Sigmoid colon (tissue), 7 donors: ENCODE measurements at places on chromosomes 1 and 21. TPM values are rescaled to one million over a fixed set of nuclear protein-coding genes. Genes with fewer than 3 reads are reported as not detected.
A peak's percentile ranks its signal among the peaks of the same experiment; 100 is the strongest.

Gene AKR7A3
- 0.71 TPM for total RNA-seq

Gene CRABP2
- total RNA-seq = 7.8 TPM

Gene MPZ
- 5.5 TPM for total RNA-seq

DNA sequence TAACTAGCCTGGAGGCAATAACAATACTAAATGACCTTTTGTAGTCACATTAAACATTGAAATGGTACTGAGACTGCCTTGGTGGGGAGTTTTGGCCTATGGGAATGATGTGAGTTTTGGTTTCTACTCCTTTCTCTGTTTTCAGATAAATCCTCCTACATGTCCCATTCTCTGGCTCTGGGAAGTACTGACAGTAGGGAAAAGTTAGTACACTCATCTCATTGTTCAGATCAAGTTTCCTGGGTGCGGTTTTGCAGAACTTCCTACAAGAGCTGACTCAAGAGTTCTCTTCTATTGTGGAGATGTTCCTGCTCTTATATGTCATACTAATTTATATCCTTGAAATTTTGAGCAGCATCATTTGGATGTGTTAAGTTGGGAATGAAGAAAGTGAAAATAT is 74.2 kb upstream of the MACF1 start:
- DNase-seq = no peak

GRCh38 chr1:8598060-8598724 is 219.2 kb downstream of the RERE start:
- DNase-seq = peak; percentile 75

- peak; percentile 66 for DNase-seq
Observed at GRCh38 chr1:220999872-221000863, 120.9 kb downstream of the HLX start.

DNA sequence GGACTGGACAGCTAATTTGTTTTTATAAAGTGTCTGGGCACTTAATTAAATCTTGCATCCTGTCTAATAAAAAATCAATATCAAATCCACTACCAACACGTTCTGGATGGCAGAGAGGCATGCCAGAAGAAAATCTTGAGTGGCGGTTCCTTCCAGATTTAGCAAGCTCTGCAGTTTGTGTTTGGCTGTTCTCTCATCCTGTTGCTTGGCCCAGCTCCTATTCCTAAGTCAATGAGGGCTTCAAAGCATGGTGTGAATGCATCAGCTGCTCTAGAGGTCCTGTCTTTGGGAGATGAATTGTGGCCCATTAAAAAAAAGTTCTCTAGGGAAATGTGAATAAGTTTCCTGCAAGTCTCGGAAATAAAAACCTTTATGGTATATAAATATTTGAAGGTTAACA is 90.3 kb downstream of the DISC1 start:
- no peak for DNase-seq

DNA sequence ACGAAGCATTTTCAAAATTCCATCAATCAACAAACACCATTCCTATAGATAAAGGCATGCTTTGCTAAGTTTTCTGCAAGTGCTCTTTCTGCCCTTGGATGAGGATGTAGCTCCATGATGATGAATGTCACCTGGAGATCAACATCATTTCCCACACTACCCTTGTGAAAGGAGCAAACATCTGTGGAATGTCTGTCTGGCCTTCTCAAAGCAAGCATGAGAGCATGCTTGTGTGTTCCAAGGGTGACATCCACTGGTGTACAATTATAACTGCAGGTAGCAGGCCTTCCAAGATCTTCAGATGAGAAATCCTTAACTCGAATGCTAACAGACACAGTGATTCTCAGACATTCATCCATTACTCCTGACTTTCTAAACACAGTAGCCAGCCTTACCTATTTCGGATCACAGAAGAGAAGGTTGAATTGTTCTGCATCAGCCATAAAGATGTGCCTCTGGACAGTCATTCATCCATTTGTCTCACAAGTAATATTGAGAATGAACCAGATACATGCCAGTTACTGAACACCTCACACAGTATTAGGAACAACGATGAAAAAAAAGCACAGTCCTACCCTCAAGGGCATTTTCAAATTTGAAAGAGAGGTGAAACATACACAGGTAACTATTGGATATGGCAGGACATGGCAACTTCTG is 162.4 kb downstream of the TPR start:
- peak; percentile 69 for DNase-seq

DNA sequence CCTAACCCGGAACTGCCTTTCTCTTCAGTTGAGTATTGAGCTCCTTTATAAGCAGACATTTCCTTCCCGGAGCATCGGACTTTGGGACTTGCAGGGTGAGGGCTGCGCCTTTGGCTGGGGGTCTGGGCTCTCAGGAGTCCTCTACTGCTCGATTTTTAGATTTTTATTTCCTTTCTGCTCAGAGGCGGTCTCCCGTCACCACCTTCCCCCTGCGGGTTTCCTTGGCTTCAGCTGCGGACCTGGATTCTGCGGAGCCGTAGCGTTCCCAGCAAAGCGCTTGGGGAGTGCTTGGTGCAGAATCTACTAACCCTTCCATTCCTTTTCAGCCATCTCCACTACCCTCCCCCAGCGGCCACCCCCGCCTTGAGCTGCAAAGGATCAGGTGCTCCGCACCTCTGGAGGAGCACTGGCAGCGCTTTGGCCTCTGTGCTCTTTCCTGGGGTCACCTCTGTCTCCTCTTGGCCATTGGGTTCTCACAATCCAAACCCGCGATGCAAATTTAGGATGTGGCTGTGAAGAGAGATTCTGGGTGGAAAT is 3.7 kb downstream of the OLIG2 start:
- DNase-seq = peak; percentile 40

- DNase-seq = peak; percentile 97
Observed at GRCh38 chr1:8889925-8890785, 11.7 kb upstream of the ENO1 start.

DNA sequence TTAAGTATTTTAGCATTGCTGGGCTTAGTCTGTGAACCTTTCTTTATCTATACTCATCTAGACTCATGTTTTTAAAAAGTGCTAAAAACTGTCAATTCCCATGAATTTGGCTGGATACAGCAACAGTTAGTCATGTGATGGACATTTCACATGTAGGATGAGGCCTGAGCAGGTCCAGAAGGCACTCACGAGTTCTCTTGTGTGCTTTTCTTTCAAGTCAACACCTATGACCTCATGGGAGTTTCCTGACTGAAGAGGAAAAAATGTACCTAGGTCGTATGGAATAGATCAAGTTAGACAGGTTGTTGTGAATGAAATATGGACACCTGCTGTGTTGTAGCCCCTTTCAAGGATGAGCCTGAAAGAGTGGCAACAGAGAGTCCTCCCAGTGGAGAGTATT is 394.2 kb downstream of the DUSP10 start:
- DNase-seq = no peak

DNA sequence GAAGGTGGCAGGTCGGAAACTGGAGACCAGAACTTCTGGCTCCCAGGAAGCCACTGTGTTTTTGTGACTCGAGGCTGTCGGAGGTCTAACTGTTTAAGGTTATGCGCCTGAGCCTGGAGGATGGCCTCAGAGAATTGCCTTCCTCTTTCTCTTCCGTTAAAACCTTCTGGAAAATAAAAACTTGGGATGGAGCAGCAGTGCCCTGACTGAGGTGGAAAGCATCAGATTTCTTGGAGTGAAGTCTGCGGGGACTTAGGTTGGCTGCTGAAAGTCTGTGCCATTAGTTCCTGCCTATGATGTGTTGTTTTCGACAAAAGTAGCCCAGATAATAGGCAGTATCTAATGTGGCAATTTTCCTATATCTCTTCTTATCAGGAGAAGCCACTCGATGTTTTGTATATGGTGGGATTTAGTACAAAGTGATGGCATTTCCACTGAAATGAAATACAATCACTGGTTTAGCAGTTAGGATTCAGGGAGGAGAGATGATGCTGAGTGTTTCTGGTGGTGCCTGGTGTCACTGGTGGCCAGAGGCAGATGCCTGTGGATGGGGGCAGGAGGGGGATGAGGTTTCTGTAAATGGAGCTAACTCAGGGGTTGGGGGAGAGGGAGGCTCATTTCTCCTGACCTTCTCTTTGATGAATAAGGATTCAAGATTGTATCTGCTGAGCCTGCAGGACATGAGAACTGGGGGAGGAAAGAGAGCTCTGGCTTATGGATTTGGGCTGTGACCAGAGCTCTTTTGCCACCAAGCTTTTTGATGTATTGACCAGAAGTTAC is 150.8 kb downstream of the CAMTA1 start:
- no peak for DNase-seq

DNA sequence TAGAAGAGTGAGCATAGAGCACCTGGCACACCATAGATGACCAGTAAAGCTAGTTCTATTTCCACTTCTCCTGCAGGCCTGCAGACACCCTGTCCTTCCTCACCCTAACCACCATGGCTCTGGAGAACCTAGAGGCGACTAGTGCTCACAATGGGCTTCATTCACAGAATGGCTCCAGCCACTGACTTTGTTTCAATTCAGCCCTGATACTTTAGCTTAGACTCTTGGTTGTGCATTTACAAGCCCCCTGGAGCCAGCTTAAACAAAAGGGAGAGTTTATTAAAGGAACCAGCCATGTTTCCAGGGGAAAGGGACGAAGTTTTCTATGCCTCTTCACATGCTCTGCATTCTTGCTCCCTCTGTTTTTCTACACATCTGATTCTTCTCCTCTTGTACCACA is 123.7 kb downstream of the NAV1 start:
- DNase-seq = no peak

DNA sequence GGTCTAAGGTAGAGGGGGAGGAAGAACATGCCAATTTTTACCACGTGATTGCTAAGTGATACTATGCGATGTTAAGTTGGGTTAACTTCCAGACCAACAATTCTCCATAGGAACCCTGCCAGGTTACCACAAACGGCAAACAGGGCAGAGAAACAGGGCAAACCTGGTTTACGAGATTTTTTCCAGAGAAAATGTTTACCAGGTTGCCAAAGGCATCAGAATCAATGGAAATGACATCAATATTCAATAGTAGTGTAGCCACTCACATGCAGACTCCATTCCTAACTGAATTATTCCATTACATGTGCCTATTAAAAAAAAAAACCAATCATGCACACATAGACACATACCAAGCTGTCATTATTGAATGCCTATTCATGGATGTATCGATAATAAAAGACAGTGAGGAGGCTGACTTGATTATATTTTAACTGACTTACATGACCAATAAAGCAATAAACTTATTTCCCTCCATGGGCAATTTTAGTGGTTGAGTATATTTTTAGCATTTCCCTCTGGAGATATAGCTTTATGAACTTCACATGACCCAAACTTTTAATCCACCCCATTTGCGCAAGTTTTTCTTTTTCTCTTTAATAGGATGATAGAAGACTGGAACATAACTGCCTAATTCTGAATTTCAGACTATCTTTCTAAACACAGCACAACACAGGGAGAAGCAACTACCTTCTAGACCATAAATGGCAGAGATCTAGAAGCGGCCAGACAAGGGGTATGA is 40.5 kb upstream of the KCNE1 start:
- no peak for DNase-seq

DNA sequence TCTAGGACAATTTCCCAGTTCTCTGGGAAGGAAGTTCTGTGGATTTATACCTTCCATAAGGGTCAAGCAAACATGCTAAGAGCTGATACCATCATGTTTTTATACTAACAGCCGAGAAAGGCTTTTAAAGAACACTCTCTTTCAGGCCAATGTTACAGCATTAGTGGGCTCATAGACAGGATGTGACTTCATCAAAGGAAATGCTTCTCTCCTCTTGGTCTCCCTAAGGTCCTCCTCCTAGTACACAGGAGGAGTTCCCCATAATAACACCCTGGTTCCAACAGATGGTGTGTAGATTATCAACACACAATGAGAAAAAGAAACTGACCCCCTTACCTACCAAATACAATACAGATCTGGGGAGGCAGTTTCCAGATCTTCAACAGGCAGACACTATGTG is 26.7 kb upstream of the GLIS1 start:
- no peak for DNase-seq

DNA sequence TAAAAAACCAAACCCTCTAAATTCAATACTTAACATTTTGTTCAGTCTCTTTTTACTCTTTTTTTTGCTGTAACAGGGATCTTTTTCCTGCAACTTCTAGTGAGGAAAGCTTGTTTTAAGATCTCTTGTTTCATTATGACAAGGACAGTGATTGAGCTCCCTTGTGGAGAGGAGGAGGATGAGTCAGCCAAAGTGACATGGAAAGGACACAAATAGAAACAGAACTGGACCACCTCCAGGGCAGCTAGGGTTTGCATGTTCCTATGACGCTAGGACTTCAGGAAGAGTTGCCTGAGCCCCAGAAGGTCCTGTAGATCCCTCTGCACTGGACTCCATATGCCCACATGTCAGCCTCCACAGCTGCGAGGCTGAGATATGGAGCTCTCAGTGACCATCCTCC is 212.6 kb upstream of the FAM78B start:
- DNase-seq = no peak

- DNase-seq = no peak
Observed at GRCh38 chr1:244603498-244603897, 49.4 kb upstream of the DESI2 start.
